ENCODE measurements at places on chromosomes 12 and 14.

DNA sequence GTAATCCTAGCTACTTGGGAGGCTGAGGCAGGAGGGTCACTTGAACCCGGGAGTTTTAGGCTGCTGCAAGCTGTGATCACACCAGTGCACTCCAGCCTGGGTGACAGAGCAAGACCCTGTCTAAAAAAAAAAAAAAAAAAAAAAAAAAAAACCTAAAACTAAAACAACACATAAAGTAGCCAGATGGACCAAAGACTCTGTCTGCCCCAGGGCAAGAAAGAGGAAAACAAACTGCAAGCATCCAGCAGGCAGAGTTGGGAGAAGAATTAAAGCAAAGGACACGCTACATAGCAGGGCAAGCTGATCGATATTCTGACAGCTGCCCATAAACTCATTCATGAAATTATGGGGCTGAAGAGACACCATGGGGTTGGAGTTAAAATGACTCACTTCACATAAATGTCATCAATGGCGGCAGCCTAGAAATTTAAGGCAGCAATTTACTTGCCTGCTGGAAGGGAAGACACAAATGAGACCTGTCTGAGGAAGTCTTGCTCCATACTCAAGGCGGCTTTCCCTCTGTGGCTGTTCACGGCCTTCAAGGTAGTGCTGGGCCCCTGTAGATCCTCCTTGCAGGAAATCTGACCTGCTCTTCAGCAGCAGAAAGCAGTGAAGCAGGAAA is 259.1 kb upstream of the FKBP4 start:
- DNase-seq: no peak

- DNase-seq: peak; percentile 11
Observed at GRCh38 chr12:117042171-117042842, 56.9 kb downstream of the TESC start.

- DNase-seq: no peak
Observed at GRCh38 chr12:106287364-106287763, 15.2 kb upstream of the TCP11L2 start.

GRCh38 chr14:23071921-23072539 is 14.7 kb upstream of the CDH24 start:
- DNase-seq: no peak

DNA sequence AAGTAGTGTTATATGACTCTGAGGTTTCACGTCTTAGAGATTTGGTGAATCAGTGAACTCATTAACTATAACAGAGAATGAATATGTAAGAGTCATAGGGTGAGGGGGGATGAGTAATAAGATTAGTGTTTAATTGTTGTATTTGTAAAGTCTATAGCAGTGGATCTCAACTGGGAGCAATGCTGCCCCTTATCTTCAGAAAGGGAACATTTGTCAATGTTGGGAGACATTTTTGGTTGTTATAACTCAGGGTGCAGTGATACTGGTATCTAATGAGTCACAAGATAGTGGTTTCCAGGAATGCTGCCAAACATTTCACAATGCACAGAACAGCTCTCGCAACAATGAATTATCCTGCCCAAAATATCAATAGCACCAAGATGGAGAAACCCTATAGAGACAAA is 1193.7 kb downstream of the GALC start:
- no peak for DNase-seq

DNA sequence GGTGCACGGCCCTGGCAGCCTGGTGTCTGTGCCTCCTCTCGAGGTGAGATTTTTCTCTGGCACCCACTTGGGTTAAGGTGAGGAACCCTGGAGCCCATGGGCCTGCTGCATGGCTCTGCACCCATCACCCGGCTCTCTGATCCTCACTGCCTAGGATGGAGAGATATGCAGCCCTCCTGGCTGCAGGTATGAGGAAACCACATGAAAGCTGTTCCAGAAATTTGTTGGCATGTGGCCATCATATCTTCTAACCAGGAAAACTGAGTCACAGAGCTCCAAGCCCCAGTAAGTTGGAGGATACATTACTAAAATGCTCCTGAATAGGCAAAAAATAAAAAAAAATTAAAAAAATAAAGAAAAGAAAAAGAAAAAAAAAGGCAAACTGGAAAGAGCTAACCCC is 39.3 kb upstream of the DDX11 start:
- DNase-seq: no peak

DNA sequence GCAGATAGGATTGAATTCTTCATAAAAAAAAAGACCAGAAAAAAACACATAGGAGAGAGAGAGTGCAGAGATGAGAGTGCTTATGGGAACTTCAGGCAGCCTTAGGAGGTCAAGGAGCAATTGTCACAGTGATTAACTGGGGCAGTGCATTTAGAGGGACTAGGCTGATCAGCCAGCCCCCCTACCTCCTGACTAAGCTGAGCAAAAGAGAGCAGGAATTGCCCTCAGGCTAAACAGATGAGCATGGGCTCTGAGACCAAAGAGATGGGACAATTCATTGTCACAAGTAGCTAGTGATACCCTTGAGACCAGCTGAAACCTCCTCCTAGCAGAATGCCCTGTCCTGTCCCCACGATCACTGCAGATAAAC is 124.0 kb downstream of the BTG1 start:
- no peak for DNase-seq

- no peak for DNase-seq
Observed at GRCh38 chr14:103360548-103360947, 24.7 kb upstream of the MARK3 start.

GRCh38 chr12:113049976-113050742 is 6.4 kb upstream of the DTX1 start:
- no peak for DNase-seq

DNA sequence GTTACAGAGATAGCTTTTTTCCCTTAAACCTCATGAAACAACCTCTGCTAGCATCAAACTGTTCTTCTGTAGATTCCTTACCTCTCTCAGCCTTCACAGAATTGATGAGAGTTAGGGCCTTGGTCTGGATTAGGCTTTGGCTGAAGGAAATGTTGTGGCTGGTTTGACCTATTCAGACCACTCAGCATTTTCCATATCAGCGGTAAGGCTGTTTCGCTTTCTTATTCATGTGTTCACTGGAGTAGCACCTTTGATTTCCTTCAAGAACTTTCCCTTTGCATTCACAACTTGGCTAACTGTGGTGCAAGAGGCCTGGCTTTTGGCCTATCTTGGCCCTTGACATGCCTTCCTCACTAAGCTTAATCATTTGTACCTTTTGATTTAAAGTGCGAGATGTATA is 50.7 kb upstream of the NRXN3 start:
- DNase-seq: no peak

DNA sequence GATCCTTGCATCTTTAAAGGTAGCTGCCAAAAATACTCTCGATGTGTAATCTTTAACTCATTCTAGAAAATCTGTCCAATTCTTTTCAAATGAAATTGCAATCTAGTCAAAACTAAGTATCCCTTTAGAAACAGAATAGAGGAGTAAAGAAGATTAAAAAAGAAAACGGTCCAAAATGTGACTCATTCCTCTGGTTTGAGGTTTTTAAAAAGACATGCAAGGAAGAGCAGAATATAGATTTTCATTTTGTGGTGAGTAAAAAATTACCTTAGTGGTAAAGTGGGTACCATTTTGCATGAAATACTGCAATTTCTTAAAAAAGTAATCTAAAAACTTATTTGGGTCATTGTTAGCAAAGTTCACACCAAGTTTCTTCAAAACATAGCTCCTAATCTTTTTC is 108.4 kb downstream of the BRMS1L start:
- no peak for DNase-seq

DNA sequence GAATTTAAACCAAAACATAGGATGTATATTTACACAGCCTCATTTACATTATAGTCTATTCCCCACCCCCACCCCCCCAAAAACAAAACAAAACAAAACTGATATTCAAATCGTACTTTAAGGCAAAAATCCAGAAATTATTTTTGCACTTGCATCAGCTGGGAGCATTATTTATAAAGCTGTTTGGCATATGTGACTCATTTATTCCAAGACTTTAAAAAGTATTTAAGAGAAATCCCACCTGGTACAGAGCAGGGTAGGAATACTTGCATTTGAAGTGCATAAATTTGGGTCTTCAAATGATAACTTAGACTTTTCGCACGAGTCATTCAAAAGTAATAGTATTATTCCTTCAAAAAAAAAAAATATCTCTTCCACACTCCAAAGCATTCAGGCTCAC is 1.1 kb downstream of the KLHL28 start:
- DNase-seq: no peak

- no peak for DNase-seq
Observed at GRCh38 chr12:113135178-113136127, at the start of gene RASAL1. Gene RASAL1, minus strand, starts transcription at chr12:113135761. Its CDS starts 299 bp downstream, at chr12:113135462.

- DNase-seq: no peak
Observed at GRCh38 chr12:75120311-75120711, 89.3 kb downstream of the KCNC2 start.

DNA sequence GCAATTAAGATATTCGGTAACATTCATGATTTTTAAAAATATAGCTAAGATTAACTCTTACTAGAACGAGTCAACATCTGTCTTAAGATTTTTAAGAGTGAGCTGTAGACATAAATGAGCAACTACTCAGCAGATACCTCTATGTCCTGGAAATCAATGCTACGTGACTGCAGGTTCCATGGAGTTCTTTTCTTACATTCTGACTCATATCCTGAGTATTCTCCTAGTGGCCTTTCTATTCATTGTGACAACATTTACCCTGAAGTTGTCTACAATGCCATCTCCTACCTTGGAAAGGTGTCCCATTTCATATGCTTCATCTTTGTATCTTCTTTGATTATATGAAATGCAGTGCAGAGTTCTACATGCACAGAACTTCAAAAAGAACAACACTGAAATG is 59.9 kb downstream of the PKP2 start:
- DNase-seq: no peak

GRCh38 chr14:72962829-72963312 is 36.6 kb downstream of the DCAF4 start:
- DNase-seq: peak; percentile 66

GRCh38 chr14:85315733-85316290 is 214.1 kb upstream of the FLRT2 start:
- DNase-seq: no peak

DNA sequence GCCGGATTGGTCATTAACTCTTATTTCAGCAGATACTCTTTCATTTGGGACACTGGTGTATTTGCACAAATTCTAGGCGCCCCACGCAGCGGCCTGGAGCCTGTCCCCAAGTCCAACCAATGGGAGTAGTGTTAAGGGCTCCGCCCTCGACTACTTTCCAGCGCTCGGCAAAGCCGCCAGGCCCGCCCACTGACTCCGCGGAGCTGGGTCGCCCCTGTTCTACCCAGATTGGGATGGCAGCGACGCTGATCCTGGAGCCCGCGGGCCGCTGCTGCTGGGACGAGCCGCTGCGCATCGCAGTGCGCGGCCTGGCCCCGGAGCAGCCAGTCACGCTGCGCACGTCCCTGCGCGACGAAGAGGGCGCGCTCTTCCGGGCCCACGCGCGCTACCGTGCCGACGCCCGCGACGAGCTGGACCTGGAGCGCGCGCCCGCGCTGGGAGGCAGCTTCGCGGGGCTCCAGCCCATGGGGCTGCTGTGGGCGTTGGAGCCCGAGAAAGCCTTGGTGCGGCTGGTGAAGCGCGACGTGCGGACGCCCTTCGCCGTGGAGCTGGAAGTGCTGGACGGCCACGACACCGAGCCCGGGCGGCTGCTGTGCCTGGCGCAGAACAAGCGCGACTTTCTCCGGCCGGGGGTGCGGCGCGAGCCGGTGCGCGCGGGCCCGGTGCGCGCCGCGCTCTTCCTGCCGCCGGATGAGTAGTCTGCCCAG is at the start of gene ACOT6:
Gene ACOT6, plus strand, starts transcription at position 179 of the 707 bp plus-strand sequence. Its CDS starts 55 bp downstream, at position 234.
- DNase-seq: no peak

- no peak for DNase-seq
Observed at GRCh38 chr12:106651552-106651951, 68.7 kb downstream of the RFX4 start.

GRCh38 chr12:113818283-113818682 is 147.8 kb downstream of the RBM19 start:
- no peak for DNase-seq

DNA sequence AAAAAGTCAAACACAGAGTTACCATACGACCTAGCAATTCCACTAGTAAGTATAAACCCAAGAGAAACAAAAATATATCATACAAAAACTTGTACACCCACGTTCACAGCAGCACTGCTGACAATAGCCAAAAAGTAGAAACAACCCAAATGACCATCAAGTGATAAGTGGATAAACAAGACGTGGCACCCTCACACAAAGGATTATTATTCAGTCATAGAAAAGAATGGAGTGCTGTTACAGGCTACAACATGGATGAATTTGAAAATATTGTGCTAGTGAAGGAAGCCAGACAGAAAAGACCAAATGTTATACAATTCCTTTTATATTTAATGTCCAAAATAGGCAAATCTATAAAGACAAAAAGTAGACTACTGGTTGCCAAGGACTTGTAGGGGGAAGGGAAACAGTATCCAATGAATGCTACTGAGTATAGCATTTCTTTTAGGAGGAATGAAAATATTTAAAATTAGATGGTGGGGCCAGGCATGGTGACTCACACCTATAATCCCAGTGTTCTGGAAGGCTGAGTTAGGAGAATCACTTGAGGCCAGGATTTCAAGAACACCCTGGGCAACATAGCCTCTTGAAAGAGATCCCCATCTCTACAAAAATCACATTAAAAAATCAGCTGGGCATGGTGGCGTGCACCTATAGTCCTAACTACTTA is 41.9 kb downstream of the SPTLC2 start:
- DNase-seq: peak; percentile 19

DNA sequence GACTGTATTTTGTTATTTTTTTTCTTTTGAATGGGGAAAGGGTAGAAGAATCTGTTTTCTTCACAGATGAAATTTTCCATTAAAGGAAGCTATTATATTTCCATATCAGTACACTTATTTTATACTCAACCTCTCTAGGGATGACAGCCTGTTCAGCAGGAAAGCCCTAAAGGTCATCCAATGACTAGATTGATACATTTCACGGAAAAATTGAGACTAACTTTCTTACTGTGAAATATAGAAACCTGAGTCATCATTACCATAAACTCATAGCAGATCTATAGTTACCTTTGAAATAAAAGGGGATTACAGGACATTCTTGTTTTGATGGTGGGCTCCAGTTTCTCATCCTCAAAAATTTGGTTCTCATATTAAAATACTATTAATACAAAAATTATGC is 36.1 kb upstream of the PTCSC3 start:
- DNase-seq: no peak

GRCh38 chr12:124369827-124370378 is 75.0 kb downstream of the RFLNA start:
- no peak for DNase-seq

DNA sequence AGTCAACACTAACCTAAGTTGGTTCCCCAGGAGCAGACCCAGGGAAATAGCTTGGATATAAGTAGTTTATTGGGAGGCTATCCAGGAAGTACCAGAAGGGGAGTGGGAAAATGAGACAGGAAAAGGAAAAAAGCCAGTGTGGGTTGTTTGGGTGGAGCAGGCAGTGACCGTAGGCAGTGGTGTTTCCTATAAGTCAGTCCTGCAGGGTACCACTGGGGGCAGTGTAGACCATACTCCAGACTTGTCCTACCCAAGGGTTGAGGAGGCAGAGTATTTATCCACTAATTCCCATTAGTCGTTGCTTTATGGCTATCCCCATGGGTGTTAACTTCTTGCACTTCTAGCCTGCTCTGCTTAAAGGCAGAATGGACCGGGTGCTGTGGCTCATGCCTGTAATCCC is 6.4 kb upstream of the CCDC60 start:
- no peak for DNase-seq

- DNase-seq: no peak
Observed at GRCh38 chr12:120468325-120468820, 1.2 kb downstream of the SRSF9 start.
